H7 (cell line): ENCODE measurements at places on chromosomes 6 and 20.

GRCh38 chr6:135277422-135277821 lies 96.3 kb downstream of the MYB start:
- DNase-seq: no peak

- no peak for DNase-seq
Measured at GRCh38 chr6:110329348-110329713, 28.8 kb downstream of the METTL24 start.

- DNase-seq: no peak
Measured at GRCh38 chr6:158666628-158667359, 16.9 kb downstream of the SYTL3 start.

DNA sequence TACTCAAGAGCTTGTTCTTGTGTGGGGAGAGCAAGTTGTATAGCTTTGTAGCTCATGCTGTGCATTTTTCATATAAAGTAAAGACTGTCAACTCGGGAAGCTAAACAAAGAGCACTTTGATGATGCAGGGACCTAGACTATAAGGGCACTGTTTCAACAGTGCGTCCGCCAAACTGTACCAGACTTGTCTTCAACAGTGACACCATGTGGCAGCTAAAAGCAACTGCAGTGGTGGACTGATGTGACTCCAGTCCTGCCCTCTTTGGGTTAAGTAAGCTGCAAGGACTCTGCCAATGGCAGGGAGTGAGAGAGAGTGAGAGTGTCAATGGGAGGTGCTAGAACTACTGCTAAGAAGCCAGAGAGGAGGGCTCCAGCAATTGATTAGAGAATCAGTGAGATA lies 48.1 kb upstream of the MC3R start:
- DNase-seq: peak; percentile 24

DNA sequence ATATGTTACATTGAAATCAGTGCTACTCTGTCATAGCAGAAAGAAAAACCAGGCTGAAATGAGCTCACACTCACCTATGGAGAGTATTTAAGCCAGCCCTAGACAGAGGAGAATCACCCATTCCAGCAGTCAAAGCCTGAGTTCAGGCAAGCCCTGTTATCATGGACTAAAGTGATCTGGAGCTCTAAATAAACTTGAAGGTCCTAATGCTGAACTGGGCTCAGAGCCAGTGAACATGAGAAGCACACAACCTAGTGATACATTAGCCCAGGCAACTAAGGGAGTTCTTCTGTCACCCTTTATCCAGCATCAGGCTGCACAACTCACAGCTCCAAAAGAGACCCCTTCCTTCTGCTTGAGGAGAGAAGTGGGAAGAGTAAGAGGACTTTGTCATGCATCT lies 425.0 kb downstream of the COL12A1 start:
- no peak for DNase-seq

DNA sequence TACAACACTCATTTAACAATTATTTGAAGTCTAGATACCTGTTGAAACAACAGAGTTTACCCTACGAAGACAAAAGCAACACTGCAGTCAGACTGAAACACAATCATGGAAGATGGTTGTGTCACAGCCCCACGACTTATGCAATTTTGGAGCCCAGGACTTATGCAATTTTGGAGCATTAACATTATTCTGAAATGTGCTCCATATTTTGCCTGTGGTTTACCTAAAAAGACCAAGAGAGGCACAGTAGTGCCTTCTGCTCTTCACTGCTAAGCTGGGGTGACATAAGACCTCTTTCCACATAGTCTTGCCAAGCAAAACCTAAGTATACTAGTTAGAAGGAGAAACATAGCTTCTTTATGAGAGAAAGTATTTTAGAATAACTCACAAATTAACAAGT lies 216.5 kb downstream of the PTPRK start:
- no peak for DNase-seq

DNA sequence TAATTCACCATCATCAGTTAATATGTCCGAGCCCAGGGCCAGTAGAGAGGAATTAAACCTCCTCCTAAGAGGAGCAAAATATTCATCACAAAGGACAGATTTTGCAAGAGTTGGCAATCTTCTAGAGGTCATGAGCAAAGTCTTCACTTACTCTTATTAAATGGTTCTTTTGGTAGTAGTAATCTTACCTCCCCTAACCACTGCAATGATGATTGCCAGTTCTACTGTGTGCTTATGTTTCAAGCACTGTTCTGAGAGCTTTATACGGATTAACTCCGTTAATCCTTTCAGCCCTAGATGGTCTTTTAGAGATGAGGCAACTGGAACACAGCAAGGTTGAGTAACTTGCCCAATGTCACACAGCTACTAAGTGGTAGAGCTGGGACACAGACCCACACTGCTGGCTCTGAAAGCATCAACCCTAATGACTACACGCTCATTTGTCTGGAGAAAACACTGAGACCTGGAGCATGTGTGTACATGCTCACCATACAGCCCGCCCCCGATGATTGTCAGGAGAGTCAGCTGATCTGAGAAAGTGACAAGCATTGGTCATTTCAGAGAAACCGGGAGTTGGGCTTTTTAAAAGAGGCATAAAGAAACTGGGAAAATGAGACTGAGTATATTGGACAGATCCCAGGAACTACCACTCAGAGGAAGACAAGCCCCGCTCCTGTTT lies 276.0 kb downstream of the NRN1 start:
- no peak for DNase-seq

- peak; percentile 46 for DNase-seq
Measured at GRCh38 chr6:138817799-138818198, 21.9 kb downstream of the ECT2L start.

GRCh38 chr6:12119085-12119588 lies 107.0 kb downstream of the HIVEP1 start:
- DNase-seq: peak; percentile 35

DNA sequence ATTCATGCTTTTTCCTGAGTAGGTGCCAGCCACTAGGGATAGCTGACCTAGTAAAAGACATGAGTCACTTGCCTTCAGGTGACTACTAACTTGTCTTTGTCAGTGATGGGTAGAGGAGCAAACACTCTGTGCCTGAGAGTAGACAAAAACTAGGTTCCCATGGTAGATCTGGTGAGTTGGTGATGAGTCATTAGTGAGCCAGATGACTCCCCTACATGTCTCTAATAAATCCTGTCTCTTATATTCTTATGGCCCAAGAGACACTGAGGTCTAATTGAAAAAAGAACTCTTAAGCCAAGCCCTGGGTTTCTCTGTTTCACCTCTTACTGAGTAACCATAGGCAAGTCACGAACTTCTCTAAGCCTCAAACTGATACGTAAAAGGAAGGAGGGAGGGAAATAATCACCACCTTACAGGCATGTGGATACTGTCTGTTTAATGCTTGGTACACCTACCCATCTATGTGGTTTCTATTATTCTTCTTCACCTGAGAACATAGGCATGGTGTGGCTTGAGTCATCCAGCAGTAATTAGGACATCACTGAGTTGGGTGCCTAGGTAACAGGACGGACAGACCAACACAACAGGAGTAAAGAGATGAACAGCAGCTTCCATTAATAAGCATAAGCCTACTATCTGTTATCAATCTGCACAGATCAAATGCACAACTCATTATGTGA lies 20.3 kb downstream of the TTPAL start:
- no peak for DNase-seq

DNA sequence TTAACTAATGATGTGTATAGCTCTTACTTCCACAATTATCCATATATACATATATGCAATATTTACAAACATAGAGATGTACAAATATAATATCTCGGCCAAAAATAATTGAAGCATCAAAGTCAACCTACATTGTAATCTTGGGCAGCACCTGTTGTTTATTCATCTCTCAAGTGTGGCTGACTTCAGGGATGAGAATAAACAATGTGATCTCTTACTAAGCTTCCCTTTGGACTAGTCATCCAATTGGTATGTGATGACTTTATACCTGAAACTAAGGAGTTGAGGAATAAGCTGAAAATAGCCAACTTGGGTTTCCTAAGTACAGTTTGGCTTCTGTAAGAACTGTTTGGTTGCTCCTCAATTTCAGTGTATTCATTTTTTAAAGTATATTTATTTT lies 256.6 kb downstream of the KHDC1L start:
- DNase-seq: no peak

DNA sequence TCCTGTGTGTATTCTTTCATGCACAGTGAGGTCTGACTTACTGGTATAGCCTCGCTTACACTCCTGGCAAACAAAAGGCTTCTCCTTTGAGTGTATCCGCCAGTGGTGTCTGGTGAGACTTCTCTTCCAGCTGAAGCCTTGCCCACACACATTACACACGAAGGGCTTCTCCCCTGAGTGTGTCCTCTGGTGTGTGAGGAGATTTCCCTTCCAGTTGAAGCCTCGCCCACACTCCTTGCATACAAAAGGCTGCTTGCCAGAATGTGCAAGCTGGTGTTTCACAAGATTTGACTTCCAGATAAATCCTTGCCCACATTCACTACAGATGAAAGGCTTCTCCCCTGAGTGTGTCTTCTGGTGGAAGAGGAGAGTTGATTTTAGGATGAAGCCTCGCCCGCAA lies 21.5 kb downstream of the ZNF337 start:
- DNase-seq: no peak

GRCh38 chr20:59127839-59128238 lies 35.8 kb upstream of the ZNF831 start:
- DNase-seq: no peak

- DNase-seq: no peak
Measured at GRCh38 chr6:38638941-38639497, 710 bp downstream of the BTBD9 start.

DNA sequence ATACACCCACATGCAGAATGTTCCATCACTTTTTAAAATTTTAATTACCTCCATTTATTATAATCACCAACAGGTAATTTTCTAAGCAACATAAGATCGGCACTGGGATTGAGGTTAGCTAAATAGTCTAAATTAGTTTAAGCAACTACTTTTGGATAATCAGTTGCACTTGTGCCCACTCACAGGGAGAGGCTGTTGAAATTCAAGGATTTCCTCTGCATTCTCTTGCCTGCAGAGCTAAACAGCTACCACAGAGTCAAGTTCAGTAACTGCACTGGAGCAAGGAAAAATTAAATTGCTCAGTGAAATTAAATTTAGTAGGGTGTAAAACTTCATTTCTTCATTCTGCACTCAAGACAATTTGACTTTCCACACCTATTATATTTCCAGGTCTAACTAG lies 120.7 kb upstream of the CCDC28A start:
- no peak for DNase-seq

DNA sequence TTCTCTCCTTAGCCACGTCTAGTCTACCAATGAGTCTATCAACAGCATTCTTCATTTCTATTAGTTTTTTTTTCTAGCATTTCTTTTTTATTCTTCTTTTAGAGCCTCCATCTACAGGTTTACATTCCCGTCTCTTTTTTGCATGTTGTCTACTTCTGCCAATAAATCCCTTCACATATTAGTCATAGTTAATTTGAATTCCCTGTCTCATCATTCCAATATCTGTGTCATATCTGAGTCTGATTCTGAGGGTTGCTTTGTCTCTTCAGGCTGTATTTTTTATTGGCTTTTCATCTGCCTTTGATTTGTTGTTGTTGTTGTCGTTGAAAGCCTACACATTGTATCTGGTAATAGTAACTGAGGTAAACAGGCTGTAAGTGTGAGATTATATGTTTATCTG lies 104.6 kb downstream of the HMGCLL1 start:
- no peak for DNase-seq

GRCh38 chr6:113857556-113858479 lies 673 bp downstream of the MARCKS start:
- DNase-seq: peak; percentile 68

DNA sequence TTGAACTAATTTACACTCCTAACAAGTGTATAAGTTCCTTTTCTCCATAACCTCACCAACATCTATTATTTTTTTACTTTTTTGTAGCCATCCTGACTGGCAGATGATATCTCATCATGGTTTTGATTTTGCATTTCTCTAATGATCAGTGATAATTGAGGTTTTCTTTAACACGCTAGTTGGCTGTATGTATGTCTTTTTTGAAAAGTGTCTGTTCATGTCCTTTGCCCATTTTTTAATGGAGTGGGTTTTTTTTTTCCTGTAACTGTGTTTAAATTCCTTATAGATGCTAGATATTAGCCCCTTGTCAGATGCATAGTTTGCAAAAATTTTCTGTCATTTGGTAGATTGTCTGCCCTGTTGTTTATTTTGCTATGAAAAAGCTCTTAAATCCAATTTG lies 39.6 kb upstream of the TRIM39 start:
- DNase-seq: no peak

- DNase-seq: peak; percentile 19
Measured at GRCh38 chr6:104281370-104281769, 578.3 kb downstream of the HACE1 start.

DNA sequence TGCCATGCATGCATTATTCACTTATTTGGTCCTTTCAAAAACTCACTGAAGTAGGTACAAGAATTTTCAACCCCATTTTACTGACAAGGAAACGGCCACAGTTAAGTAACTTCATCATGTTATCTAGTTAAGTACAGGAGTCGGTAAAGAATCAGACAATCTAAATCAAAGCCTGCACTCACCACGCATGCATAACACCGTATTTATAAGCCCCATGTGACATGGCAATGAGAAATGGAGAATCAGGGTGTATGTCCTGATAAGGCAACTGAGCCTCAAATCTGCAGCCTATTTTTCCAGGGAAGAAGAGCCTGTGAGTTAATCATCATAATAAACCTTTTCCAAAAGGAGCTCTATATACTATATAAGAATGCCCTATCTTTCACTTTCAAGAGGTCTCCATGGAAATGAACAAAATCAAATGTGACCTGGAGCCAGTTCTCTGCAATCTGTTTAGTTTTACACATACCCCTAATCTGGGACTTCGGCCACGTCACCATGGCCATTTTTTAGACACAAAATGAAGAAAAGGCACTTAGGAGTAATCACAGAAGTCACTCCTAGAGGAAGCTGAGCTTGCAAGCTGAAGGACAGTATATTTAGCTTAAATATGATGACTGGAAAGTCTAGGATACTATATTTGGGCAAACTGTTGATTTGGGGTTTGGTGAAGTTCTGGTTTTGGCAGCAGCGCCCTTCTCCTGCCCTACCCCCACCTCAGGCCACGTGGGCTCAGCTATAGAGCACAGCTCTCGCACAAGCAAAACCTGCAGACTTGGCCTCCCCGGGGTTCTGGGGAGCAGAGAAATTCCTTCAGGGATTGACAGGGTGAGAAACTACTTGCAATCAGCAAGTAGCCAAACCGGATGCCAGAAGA lies 19.2 kb downstream of the TRAM2 start:
- peak; percentile 76 for DNase-seq

GRCh38 chr6:34512738-34513115 lies 43.4 kb downstream of the SPDEF start:
- peak; percentile 47 for DNase-seq

DNA sequence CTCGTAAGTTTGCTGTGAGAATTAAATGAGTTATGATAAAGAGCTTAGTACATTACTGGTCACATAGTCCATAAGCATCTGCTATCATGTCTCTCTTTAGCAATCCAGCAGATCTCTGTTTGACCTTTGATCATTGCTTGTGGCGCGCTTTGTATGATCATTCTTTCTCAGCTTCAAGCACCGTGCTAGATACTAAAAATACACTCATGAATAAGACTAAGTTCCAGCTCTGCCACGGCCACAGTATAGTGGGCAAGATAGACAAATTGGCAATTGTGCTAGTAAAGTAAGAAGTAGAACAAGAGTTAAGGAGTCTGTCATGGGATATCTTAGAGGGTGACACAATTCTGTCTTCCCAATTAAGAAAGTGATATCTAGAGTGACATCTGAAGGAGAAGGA lies 75.2 kb upstream of the ADGRF1 start:
- no peak for DNase-seq
